ENCODE measurements at places on chromosomes 7 and 10.

- DNase-seq = no peak
Measured at GRCh38 chr10:44172883-44173607, 211.9 kb downstream of the CXCL12 start.

- DNase-seq = no peak
Measured at GRCh38 chr7:388023-388960, 98.3 kb downstream of the FOXL3 start.

- DNase-seq = no peak
Measured at GRCh38 chr7:116985575-116985974, 32.3 kb downstream of the ST7 start.

GRCh38 chr10:60615541-60615940 lies 162.7 kb upstream of the CDK1 start:
- DNase-seq = no peak

- no peak for DNase-seq
Measured at GRCh38 chr10:14500172-14500765, 169.5 kb upstream of the FRMD4A start.

GRCh38 chr7:6238309-6238925 lies 34.0 kb downstream of the CYTH3 start:
- DNase-seq = no peak

DNA sequence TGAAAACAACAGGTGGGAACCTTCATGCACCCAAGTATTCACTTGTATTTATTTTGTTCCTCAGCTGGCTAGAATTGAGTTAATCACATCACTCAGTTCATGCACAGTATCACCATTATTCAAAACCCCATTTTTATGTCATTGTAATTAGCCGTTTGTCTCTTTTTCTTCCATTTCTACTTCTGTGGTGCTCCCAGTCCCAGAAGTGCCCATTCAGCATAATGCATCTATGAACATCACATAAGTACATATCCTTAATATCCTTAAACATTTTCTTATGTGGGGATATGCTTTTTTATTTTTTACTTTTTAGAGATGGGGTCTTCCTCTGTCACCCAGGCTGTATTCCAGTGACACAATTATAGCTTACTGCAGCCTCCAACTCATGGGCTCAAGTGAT lies 510.9 kb upstream of the MGMT start:
- no peak for DNase-seq

- DNase-seq = no peak
Measured at GRCh38 chr10:128959746-128960145, 507.3 kb upstream of the MGMT start.

GRCh38 chr7:69775231-69775771 lies 177.0 kb downstream of the AUTS2 start:
- DNase-seq = no peak

DNA sequence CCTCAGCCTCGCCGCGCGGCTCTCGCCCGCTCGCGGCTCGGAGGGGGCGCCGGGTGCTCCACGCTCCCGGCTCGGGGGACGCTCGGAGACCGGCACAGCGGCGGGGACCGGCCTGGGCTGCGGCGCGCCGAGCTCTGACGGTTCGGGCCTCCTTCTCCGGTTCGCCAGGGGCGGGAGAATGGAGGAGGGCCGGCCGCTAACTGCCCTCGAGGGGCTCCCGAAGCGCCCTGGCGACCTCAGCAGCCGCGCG lies 232 bp upstream of the GRID1 start:
- DNase-seq = no peak

- DNase-seq = no peak
Measured at GRCh38 chr10:68938117-68938516, 17.9 kb upstream of the DDX21 start.

DNA sequence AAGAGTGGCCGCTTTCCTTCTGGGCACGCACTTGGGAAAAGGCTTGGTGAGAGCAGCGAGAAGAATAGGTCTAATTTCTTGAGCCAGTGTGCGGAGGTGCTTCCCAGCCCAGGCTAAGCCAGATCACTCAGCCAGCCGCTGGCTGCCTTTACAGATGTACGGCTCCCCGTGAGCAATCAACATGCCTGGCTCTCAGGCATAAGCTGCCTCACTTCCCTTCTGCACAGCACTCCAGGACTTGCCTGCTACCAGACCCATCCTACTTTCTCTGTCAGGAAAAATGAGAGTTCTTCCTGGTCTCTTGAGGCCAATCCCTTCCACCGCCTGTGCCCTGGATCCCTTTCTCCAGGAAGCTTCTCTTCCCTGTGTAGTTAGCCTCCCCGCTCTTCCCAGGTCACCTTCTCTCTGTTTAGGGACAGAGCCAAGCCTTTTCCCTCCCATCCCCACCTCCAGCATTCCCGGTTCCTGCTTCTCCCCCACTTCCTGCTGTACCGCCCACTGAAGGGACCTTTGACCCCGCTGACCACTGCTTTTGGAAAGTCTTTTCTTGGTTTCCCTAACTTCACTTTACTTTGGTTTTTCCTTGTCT lies 1.1 kb upstream of the ACTR3C start:
- DNase-seq = no peak

GRCh38 chr10:14391342-14391741 lies 60.6 kb upstream of the FRMD4A start:
- DNase-seq = no peak

- DNase-seq = no peak
Measured at GRCh38 chr10:59829024-59829423, 75.8 kb upstream of the MRLN start.

- DNase-seq = peak; percentile 41
Measured at GRCh38 chr7:128697302-128697905, 25.3 kb downstream of the GARIN1A start.

DNA sequence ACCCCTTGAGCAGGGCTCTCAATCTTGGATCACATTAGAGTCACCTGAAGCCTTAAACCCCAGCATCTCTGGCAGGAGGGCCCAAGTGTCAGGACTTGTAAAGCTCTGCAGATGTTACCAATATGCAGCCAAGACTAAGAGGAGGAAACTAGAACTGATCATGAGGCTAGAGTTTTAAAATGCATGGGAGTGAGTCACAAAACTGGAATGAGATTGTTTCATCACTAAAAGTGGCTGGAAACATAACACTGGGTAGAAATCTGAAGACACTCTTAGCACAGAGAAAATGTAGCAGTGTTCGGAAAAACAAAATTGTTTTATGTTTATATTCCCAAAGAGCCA lies 63.3 kb upstream of the GHITM start:
- no peak for DNase-seq

DNA sequence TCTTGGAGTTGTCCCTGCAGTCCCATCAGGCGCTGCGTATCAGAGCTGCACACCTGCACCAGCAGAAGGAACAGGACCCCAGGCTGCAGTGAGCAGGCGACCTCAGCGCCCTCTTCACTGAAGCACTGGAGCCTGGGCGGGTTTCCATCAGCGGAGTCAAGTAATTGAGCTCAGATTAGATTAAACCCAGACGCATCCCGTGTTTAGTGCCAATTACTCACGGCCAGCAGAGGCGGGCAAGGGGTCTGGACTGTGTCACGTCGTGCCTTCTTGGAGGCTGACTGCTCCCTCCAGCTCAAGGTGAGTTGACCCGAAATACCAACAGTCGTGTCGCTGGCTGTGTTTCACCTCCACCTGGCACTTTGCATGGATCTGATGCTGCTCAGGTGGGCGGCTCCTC lies 123.6 kb downstream of the CXCL12 start:
- no peak for DNase-seq

DNA sequence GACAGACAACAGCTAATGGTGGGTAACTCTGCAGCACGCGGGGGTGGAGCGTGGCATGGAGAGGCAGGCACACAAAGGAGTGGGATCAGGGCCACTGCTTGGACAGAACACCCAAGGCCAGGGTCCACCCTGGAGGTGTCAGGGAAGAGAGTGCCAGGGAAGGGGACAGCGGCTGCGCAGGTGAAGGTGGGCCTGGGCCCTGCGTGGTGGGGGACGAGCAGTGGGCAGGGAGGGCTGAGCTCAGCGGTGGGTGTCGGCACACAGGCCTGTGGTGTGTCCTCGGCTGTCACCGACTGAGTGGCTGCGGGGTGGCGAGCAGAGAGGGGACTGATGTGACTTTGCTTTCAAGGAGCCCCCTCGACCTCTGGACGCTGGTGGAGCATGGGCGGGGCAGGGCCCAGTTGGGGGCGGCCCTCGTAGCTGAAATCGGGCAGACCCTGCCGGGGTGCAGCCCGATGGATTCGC lies 8.4 kb upstream of the SCART1 start:
- no peak for DNase-seq

DNA sequence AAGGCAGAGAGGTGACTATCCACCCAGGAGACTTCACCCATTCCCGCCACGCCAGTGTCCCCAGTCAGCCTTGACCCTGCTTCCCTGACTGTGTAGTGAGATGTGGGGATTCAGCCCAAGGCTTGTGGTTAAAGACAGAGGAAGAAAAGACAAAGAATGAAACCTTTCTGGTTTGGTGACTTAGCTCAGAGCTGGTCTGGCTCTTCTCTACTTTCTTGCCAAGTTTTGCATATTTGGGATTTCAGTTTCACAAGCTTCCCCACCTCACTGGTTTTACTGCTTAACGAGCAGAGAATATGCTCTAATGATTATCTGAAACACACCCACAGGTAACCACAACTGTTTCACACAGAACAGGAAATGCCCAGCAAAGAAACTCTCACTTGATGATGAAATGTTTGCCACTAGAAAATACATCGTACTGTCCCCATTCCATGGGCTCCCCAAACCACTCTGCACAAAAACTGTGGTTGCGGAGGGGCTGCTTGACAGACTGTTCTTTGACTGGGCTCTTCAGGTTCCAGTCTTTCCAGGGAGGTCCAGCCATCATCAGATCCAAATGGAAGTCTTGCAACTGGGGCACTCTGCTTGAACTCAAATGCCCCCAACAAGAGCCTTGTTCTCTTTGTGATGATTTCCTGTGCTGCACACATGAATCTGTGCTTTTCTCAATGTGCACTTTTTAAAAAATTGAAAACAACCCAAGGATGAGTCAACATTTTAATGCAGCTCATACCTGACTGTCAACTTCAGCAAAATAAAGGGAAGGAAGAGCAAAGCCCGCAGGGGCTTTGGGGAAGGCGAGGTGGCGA lies 95.5 kb downstream of the CTBP2 start:
- no peak for DNase-seq

DNA sequence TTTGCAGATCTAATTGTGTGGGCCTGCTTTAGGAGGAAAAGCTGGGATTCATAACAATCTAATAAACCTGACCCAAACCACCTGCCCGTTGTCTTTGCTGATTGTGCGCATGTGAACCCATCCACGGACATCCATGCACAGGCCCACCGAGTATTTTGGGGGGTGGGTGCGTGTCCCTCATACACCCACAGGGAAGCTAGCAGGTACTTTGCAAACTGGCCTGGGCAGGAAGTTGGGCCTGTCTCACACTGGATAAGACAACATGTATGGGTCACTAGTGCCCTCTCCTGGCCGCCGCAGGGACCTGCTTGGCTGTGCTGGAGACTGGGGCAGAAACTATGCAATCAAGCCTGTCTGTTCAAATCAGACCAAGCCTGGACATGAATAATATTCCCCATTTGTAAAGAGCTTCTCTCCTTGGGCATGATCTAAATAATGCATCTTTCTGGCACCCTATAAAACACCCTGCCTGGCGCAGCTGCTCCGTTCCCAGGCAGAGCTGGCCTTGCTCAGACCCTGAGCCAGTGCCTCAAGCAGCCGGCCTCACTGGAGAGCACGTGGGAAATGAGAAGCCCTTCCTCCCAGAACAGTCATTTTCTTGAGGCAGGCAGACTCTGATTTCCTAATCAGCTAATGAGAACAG lies 15.8 kb downstream of the ECHDC3 start:
- peak; percentile 68 for DNase-seq

DNA sequence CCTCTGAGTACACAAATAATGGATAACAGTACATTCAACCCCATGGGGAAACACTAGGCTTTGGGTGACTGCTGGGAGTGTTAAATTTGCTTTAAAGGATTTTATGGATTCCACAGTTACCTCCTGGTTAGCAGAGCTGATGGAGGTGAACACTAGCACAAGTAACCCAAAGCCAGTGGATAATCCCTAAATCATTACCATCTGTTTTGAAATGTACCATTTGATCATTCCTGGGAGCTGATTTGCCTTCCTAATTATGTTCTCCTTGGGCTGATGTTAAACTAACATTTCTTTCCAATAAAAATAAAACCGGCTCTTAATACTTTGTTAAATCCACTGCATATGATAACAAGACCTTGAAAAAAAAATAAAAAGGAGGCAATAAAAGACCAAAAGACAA lies 493.9 kb downstream of the PLXNA4 start:
- DNase-seq = no peak

DNA sequence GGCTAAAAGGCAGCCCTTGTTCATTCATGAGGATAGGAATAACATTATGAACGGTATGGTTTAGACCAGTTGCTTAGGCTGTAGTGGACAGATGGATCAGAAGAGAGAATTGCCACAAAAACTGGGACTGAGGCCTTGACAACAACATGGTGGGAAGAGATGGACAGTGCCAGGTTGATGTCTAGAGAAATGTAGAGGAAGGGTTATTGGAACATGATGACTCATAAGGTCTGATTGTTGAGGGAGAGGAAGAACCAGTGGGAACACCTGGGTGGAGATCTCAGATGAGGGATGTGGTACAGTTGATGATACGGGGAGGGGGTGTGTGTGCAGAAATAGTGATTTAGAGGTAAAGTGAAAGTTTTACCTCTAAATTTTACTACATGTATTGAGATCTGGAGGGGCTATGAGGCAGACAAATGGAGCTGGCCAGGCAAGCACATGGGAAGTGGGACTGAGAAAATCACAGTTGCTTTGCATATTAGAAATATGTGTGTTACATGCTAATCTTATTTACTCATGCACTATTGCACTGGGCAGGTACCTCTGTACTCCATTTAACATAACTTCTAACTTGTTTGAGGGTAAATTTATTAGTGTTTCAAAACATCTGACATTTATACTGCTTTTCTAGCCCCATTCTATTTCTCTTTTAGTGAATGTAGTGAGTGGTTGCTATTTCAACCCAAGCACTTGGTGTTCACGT lies 65.6 kb downstream of the PLCE1 start:
- no peak for DNase-seq

- DNase-seq = no peak
Measured at GRCh38 chr10:74096777-74097176, 53.9 kb downstream of the AP3M1 start.

- DNase-seq = no peak
Measured at GRCh38 chr7:26233902-26234511, 32.5 kb downstream of the CBX3 start.

DNA sequence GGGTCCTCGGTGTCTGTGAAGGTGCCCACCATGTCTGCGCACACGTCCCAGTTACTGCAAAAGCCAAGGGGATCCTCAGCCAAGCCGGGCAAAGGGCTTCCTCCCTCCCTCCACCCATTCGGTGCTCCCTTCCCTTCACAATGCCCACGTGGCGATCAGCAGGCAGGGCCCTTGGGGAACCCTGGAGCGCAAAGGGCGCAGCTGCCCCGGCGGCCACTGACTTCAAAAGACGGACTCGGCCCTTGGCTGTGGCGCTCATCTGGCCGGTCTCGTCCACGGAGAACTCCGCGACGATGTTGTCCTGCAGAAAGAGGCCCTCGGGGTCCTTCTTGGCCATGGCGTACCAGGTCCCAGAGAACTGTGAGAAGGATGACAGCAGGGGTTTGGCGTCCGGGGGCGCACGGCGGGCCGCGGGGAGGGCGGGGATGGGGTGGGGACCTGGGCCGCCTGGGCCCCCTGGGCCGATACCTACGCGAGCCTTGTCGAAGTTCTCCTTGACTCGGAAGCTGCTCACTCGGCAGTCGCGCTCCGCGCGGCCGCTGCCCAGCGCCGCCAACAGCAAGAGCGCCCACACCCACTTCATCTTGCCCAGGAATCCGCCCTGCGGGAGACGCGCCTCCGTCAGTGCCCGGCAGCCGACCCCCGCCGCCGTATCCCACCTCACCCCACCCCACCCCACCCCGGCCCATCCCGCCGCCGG lies 439 bp downstream of the RBP4 start:
- no peak for DNase-seq

Measured in stimulated activated CD8-positive, alpha-beta memory T cell treated with anti-CD3 and anti-CD28 coated beads, Interleukin-4, amount 100 ng/mL, for 24 hours (primary cell).